ENCODE measurements at places on chromosomes 5 and 9.

DNA sequence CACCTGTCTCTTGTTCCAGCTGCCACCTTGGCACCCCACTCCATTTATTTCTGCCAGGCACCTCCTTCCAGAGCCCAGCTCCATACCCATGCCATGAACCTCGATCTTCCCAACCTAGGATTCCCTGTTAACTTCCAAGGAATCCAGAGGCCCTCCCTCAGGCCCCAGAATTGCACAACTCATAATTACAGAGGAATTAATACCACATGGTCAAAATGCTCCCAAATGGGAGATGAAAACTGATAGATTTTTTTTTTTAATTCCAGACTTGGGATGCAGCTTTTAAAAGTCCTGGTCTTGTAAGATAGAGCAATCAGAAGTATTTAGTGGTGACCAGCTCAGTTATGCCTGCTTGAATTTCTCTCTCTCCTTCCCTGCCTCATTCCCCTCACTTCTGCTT is 96.2 kb upstream of the CCDC112 start:
- no peak for DNase-seq

GRCh38 chr5:119465640-119466039 is 13.3 kb downstream of the HSD17B4 start:
- DNase-seq = no peak

- no peak for DNase-seq
Measured at GRCh38 chr5:98880598-98880997, 48.2 kb downstream of the CHD1 start.

DNA sequence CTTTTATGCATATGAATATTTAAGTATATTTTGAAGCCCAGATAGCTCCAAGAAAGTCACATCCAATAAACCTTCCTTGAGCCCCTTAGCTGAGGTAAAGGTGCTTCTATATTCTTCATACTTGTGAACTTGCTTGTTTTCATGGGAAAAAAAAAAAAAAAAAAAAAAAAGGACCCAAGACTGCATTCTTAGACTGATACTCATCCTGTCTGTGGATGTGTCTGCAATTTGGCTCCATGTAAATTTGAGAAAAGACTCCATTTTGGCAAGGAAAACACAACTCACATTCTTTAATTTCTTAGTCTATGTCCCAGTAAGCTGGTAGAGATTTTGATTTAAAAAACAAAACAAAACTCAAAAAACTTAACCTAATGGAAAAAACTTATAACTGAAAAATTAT is 238.3 kb downstream of the FBXL17 start:
- no peak for DNase-seq

GRCh38 chr9:137064027-137064879 is 6.1 kb downstream of the SAPCD2 start:
- peak; percentile 51 for DNase-seq

Data from omental fat pad (tissue), 4 donors.